Fibroblast of skin of abdomen (primary cell): ENCODE measurements at places on chromosomes 3 and 15.

- no peak for DNase-seq
These were observed 19.8 kb downstream of the GNB5 start for GRCh38 chr15:52171386-52171785.

GRCh38 chr3:8780279-8780678 is 10.9 kb upstream of the OXTR start:
- no peak for DNase-seq

GRCh38 chr3:32226875-32227500 is 11.5 kb upstream of the CMTM8 start:
- DNase-seq: peak; percentile 85

DNA sequence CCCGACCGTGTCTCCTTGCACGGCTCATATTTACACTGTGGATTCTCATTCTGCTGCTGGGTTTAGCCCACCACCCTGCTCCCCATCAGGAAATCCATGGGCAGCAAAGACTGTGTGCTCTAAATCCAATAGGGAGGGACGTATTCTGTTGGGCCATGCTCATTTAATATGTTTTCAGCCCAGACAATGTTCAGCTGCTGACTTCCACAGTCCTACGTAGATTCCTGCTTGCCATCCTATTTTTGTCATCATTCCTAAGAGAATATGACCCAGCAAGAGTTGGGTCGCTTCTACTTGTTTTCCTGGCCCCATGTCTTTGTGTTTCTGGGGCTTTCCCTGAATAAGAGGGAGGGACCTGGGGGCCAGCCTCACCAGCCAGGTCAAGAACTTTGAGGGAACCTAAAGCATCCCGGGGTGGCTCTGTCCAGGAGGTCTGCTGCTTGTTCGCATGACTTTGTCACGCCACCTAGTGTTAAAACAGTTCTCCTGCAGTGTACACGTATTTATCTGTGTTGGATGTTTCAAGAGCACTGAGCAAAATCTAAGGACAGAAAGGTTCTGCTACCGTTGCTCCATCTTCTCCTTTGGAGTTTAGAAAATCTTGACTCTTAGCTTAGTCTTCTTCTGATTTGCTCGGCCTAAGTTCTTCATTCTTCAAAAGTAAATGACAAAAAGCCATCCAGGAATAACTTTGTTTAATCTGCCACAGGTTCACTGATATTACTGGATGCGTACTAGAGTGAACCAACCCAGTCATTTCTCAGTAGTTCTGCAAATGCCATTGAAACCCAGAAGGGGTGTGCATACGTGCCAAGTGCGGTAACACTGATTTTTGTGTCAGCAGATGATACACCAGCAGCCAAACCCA is 79.8 kb upstream of the NR2E3 start:
- peak; percentile 63 for DNase-seq

GRCh38 chr3:98514948-98515347 is 7.8 kb downstream of the CLDND1 start:
- no peak for DNase-seq

- DNase-seq: no peak
These were observed 868 bp downstream of the BTBD1 start for GRCh38 chr15:83066034-83066733.

- no peak for DNase-seq
These were observed 2.9 kb upstream of the LTF start for GRCh38 chr3:46467562-46467961.

- peak; percentile 51 for DNase-seq
These were observed 89.7 kb upstream of the GK5 start for GRCh38 chr3:142315083-142315482.

- DNase-seq: no peak
These were observed 32.2 kb upstream of the SNRPA1 start for GRCh38 chr15:101327147-101327740.
